ENCODE measurements at places on chromosomes 6 and 20. TPM values are rescaled to one million over a fixed set of nuclear protein-coding genes. Genes with fewer than 3 reads are reported as not detected.

The ZSCAN31 gene
- 8.4 TPM for polyA plus RNA-seq

The ZNF391 gene
- polyA plus RNA-seq: 13.3 TPM

The SLC22A7 gene
- polyA plus RNA-seq: 2.5 TPM

The HEBP2 gene
- 62.7 TPM for polyA plus RNA-seq

The KHDC1L gene
- polyA plus RNA-seq: 0.28 TPM

The PRKN gene
- 12.4 TPM for polyA plus RNA-seq

The THBD gene
- 5.2 TPM for polyA plus RNA-seq

The HCK gene
- 2.0 TPM for polyA plus RNA-seq
